ENCODE measurements at places on chromosomes 11 and 22.

DNA sequence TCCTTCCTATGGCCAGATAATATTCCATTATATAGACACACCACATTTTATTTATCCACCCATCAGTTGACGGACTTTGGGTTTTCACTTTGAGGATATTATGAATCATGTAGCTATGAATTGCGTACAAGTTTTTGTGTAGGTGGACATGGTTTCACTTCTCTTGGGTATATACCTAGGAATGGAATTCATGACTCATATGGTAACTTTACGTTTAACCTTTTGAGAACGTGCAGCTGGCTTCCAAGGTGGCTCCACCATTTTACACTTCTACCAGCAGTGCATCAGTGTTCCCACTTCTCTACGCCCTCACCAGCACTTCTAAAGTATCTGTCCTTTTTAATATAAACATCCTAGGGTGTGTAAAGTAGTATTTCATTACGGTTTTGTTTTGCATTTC, 112.0 kb downstream of the PLEKHA7 start:
- DNase-seq: no peak

DNA sequence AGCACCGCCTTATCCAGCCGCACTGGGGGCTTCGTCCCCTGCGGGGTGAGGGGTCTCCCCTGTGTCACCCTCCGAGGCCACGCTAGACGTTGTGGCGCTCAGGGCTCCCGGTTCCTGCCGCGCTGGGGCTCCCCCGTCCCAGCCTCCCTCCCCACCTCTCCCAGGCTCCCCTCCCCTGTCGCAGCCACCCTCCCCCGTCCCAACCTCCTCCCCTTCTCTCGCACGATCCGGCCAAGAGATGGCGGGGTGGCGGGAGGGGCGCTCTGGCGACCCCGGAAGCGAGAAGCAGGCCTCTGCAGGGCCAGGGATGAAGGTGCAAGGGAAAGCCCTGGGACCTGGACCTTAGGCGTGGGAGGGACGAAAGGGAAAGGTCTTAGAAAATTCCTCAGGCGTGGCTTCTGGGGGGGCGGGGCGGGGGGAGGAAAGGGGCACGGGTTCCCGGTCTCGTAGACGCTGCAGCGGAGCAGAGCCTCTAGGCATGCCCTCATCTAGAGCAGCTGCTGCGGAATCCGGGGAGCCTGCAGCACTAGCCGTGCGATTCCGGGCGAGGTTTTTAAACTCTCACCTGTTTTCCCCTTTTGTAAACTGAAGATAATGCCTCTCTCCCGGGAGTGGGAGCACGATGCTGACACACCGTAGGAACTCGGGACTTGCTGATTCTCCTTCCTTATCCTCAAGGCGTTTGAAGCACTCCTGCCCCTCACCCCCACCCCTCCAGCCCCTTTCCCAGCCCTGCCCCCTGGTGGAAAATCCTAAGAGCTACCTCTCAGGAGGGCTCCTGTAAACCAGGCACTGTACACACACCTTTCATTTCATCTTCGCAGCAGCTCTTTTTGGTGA, 14.4 kb downstream of the KCNJ5 start:
- DNase-seq: no peak

DNA sequence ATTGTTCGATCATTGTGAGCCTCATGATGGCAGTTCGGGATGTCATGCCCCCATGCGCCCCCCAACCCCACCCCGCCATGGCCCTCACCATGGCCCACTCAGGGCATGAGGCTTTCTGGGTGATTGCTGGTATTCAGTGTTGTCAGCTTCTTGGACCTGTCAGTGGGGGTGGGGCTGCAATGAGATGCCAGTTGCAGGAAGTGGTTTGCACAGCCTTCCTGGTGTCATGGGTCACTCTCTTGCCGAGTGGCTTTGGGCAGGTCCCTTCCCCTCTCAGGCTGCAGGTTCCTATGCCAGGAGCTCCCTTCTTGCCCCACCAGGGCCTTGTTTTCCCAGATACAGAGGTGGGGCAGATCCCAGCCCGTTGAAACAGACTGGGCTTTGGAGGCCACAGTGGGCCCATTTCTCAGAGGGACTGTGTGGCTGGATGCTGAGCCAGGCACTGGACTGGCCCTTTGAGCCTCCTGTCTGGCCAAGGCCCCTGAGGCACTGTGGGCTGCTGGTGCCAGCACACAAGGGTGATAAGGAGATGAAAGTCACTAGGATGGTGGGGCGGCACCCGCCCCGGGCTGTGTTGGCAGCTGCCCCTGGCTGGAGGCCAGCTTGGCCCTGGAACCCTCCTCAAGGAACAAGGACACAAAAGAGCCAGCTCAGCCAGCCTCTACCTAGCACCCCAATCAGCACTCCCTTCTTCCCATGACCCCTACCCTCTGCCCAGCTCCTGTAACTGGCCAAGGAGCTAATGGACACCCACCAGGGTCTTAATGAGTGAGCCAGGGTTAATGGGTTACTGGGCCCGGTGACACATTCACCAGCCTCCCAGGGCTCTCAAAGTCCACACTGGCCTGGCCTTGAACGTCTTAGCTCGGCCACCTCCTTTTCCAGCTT, 1.5 kb upstream of the GGT1 start:
- DNase-seq: peak; percentile 26

- DNase-seq: no peak
Measured at GRCh38 chr11:38721586-38722315, 2123.7 kb upstream of the RAG2 start.
